ENCODE measurements at places on chromosomes 6 and 20.

DNA sequence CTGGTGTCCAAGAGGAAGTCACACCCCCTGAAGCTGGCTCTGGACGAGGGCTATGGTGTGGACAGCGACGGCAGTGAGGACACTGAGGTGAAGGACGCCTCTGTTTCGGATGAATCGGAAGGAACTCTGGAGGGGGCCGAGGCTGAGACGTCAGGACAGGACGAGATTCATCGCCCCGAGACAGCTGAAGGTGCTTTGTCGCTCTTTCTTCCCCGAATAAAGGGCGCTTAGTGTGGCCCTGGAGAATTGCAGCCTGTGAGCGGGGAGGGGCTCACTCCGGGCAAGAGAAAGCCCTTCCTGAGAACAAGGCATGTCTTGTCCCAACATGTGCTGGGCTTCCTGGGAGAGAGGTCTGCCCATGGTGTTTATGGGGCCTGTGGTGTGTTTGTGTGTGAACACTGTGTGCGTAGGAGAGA, 41.4 kb downstream of the MYT1 start:
- H3K36me3 ChIP-seq, result peaks cover 6% of the 10 kb centered on the region
- no peaks in the 10 kb centered on the region for H3K4me1 ChIP-seq
- ATAC-seq, result no peak
- no peak overlapping the region for H3K4me3 ChIP-seq
- H3K27me3 ChIP-seq, result peaks cover 27% of the 10 kb centered on the region
- no peak overlapping the region for H3K27ac ChIP-seq

GRCh38 chr6:110949679-110950285, 8.7 kb upstream of the GTF3C6 start:
- ATAC-seq, result no peak
- no peak overlapping the region for H3K27ac ChIP-seq
- no peaks in the 10 kb centered on the region for H3K36me3 ChIP-seq
- no peak overlapping the region for H3K4me3 ChIP-seq
- H3K27me3 ChIP-seq, result no peaks in the 10 kb centered on the region

GRCh38 chr20:11642866-11643265, 274.8 kb upstream of the BTBD3 start:
- H3K4me3 ChIP-seq, result no peak overlapping the region
- no peaks in the 10 kb centered on the region for H3K4me1 ChIP-seq
- H3K27ac ChIP-seq, result no peak overlapping the region
- ATAC-seq, result no peak
- H3K36me3 ChIP-seq, result no peaks in the 10 kb centered on the region

GRCh38 chr6:162856885-162857284, 129.1 kb downstream of the PACRG start:
- H3K27ac ChIP-seq, result no peak overlapping the region
- no peaks in the 10 kb centered on the region for H3K27me3 ChIP-seq
- no peak overlapping the region for H3K4me3 ChIP-seq
- H3K36me3 ChIP-seq, result no peaks in the 10 kb centered on the region
- no peaks in the 10 kb centered on the region for H3K4me1 ChIP-seq
- ATAC-seq, result no peak

DNA sequence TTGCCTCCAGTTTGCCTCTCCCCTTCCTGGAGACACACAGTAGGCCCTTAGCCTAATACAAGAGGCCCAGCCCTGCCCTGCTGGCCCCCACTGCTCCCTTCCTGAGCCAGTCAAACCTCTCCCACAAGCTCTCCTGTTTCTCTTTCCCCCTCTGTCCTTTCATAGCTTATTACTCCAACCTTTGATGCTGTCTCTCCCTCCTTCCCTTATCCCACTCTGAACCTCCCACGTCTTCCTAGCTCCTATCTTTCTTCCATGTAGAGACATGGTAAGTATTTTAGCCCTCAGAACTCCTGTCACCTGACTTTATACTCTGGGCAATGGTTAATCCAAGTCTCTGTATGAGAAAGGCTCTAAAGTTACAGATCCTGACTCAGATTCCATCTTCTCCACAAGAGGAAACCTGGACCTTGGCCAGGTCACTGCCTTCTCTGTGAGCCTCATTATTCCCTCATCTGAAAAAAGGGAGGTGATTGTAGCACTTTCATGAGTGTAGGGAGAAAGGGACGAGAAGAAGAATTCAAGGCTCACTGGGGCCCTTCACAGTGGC, 6.7 kb downstream of the TGIF2 start:
- no peaks in the 10 kb centered on the region for H3K27me3 ChIP-seq
- H3K36me3 ChIP-seq, result peaks cover 23% of the 10 kb centered on the region
- peaks cover 16% of the 10 kb centered on the region for H3K4me1 ChIP-seq
- peak overlapping the region; percentile 14 for H3K27ac ChIP-seq

- H3K27me3 ChIP-seq, result no peaks in the 10 kb centered on the region
- H3K4me1 ChIP-seq, result peaks cover 89% of the 10 kb centered on the region
- peak within 1 kb of the TSS; percentile 98 for H3K27ac ChIP-seq
Measured at GRCh38 chr6:31660381-31661261, at the start of gene C6orf47. TSS of gene C6orf47 (minus strand) at chr6:31660778. CDS start at chr6:31659947, 831 bp downstream.

DNA sequence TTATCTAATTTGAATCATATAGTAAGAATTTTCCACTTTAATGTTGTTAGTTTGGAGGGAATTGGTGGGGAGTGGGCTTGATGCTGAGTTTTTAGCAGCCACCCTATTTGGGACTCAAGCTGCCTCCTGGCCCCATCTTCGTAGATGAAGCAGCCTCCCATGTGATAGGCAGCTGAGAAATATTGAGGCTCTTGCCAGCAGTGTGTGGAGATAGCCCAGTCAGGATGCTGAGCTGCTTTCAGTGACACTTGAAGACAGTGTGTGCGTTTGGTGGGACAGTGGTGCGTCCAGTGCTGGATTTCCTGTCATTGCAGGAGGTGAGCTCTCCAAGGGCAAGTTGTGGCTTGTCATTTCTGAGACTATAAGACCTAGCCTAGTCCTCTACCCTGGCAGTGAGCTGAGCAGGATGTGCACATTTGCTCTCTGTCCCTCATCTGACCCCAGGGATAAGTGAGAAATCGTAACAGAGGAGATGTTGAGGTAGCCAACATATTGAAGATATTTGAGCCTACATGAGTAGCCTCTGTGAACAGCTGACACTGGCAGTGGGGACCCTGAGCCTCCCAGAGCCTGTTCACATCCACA, 47.9 kb upstream of the RNF8 start:
- ATAC-seq, result no peak
- H3K27me3 ChIP-seq, result no peaks in the 10 kb centered on the region
- H3K27ac ChIP-seq, result no peak overlapping the region
- H3K36me3 ChIP-seq, result peaks cover 55% of the 10 kb centered on the region
- H3K4me1 ChIP-seq, result no peaks in the 10 kb centered on the region

- H3K4me1 ChIP-seq, result no peaks in the 10 kb centered on the region
- no peaks in the 10 kb centered on the region for H3K27me3 ChIP-seq
- no peak overlapping the region for H3K27ac ChIP-seq
- no peak overlapping the region for H3K4me3 ChIP-seq
Measured at GRCh38 chr20:60446267-60447111, 488.3 kb downstream of the CDH26 start.

GRCh38 chr20:23666698-23667097, 22.1 kb downstream of the CST4 start:
- no peak for ATAC-seq
- H3K27ac ChIP-seq, result no peak overlapping the region
- H3K4me3 ChIP-seq, result no peak overlapping the region
- H3K27me3 ChIP-seq, result no peaks in the 10 kb centered on the region

- no peak overlapping the region for H3K4me3 ChIP-seq
- ATAC-seq, result no peak
- H3K27me3 ChIP-seq, result no peaks in the 10 kb centered on the region
- no peaks in the 10 kb centered on the region for H3K36me3 ChIP-seq
- H3K27ac ChIP-seq, result no peak overlapping the region
Measured at GRCh38 chr6:75135450-75135849, 70.4 kb downstream of the COL12A1 start.

- H3K27ac ChIP-seq, result no peak overlapping the region
- peaks cover 9% of the 10 kb centered on the region for H3K4me1 ChIP-seq
- peaks cover 20% of the 10 kb centered on the region for H3K27me3 ChIP-seq
- H3K4me3 ChIP-seq, result no peak overlapping the region
- peaks cover 51% of the 10 kb centered on the region for H3K36me3 ChIP-seq
- no peak for ATAC-seq
Measured at GRCh38 chr20:21387528-21387927, 9.8 kb downstream of the NKX2-4 start.

DNA sequence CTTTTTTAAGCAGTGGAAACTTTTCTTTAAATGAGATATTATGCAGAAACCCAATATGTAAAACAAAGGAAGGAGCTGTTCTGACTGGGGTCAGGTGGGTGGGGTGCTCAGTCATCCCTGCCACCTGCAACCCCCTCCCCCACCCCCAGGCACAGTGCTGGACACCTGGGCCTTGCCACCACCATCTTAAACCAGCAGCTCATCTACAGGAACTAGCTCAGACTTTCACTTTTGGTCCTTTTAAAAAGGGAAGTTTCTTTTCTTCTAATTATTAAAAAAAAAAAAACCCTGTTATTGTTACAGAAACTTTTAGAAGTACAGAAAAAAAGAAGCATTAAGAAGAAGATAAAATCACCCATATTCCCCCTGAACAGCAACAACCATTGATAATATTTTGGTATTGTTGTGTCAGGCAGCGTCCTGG, 37.1 kb downstream of the PPP1R16B start:
- H3K27ac ChIP-seq, result peak overlapping the region; percentile 88
- no peaks in the 10 kb centered on the region for H3K27me3 ChIP-seq
- peak; percentile 99 for ATAC-seq

GRCh38 chr6:127423921-127424320, 35.3 kb downstream of the KIAA0408 start:
- no peak for ATAC-seq
- H3K27ac ChIP-seq, result peak overlapping the region; percentile 74
- H3K36me3 ChIP-seq, result no peaks in the 10 kb centered on the region
- no peaks in the 10 kb centered on the region for H3K27me3 ChIP-seq

DNA sequence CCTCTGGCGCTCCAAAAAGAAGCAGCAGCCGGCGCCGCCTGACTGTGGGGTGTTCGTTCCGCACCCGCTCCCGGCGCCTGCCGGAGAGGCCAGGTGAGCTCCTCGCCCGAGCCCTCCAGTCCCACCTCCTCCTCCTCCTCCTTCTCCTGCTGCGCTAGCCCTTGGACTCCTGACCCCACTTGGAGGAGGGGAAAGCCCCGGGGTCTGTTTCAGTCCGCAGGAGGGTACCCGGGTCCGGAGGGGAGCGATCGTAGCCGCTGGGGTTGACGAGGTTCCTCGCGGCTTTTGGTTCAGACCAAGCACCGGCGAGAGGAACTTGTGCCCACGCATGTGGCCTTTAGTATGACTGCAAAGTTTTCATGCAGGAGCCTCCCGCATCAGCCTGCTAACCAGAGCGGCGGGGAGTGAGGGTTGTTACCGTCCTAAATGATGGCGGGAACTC, 493 bp downstream of the CRYBG1 start:
- peak overlapping the region; percentile 91 for H3K4me3 ChIP-seq
- peaks cover 14% of the 10 kb centered on the region for H3K4me1 ChIP-seq
- peak; percentile 81 for ATAC-seq
- peak overlapping the region; percentile 80 for H3K27ac ChIP-seq
- peaks cover 12% of the 10 kb centered on the region for H3K27me3 ChIP-seq
- H3K36me3 ChIP-seq, result no peaks in the 10 kb centered on the region

GRCh38 chr20:58096880-58097423, 131.5 kb downstream of the ANKRD60 start:
- H3K27me3 ChIP-seq, result peaks cover 45% of the 10 kb centered on the region
- H3K4me1 ChIP-seq, result no peaks in the 10 kb centered on the region
- H3K27ac ChIP-seq, result no peak overlapping the region
- H3K36me3 ChIP-seq, result no peaks in the 10 kb centered on the region

Data from stimulated activated memory B cell treated with anti-CD40 and anti-IgM and Interleukin-4, amounts not matched to agents 10 μg/mL and 1 μg/mL and 100 μg/mL, for 72 hours (primary cell).